ENCODE measurements at places on chromosomes 1 and 21. TPM values are rescaled to one million over a fixed set of nuclear protein-coding genes. Genes with fewer than 3 reads are reported as not detected.

Gene HFM1
- 0.29 TPM for total RNA-seq

Gene FCRL5
- total RNA-seq, result not detected

Gene TSTD1
- 0.73 TPM for total RNA-seq

Gene RPE65
- total RNA-seq, result not detected

- no peak for DNase-seq
Observed at GRCh38 chr21:40853956-40854688, 7.2 kb upstream of the DSCAM start.

GRCh38 chr1:15513192-15513591 lies 10.8 kb downstream of the CASP9 start:
- DNase-seq, result no peak

- DNase-seq, result no peak
Observed at GRCh38 chr1:230836793-230837192, 31.5 kb downstream of the C1orf198 start.

DNA sequence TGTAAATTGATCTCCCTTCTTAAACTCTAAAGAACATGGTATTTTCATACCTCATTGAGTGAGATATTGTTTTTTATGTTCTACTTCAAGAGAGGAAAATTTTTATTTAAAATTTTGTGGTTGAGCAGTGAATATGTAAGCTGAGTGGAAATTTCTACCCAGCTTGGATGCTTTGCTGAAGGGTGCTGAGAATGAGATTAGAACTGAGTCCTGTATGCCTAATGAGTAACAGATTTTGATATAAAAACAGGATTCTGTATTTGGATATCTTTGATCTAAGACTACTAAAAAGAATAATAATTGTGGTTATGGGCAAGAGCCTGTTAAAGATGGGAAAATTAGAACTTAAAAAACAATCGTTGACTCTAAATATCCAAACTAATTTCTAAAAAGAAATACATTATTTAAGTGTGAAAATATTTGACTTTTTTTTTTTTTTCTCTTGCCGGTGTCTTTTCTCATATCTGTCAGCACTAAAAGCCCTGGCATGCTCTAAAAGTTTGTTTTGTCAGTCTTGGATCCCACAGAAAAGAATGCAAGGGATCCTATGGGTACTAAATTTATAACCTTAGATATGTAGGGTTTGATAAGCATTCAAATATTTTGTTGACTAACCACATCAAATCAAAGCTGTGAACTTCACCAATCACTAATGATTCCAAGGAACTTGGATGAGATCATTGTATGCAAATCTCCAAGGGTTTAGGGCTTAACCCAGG lies 652.3 kb downstream of the PTPRC start:
- no peak for DNase-seq

- DNase-seq, result no peak
Observed at GRCh38 chr21:42556476-42556875, 42.8 kb downstream of the SLC37A1 start.

Measured in osteocyte (in vitro differentiated cells).